ENCODE measurements at places on chromosomes 12 and 14.

DNA sequence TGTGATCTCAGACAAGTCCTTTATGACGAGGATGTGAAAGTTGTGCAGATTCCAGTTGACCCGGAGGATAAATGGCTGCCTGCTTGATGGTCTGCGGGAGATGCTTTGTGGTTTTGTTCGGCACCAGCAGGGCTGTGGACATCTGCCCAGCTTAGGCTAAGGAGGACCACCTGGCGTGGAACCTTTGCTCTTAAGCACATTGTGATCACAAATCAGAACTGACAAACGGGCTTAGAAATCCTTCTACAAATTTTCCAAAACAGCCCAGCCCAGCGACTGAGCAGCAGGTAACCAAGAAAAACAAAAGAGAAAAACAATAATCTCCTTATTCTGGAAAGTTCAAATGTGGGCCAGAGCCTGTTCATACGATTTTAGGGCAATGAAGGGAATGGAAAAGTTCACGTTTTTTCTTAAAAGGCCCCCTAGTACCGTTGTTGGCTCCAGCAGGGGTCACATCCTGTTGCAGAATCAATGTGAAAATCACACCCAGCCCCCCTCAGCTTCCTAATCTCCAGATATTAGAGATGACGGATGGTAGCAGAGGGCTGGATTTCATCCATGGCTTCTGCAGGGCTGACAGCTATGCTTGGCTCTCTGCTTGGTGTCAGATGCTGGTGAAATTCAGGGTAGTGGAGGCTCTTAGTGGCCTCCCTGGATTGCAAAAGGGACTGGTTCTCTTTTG lies 81.1 kb upstream of the RFLNA start:
- DNase-seq = no peak

DNA sequence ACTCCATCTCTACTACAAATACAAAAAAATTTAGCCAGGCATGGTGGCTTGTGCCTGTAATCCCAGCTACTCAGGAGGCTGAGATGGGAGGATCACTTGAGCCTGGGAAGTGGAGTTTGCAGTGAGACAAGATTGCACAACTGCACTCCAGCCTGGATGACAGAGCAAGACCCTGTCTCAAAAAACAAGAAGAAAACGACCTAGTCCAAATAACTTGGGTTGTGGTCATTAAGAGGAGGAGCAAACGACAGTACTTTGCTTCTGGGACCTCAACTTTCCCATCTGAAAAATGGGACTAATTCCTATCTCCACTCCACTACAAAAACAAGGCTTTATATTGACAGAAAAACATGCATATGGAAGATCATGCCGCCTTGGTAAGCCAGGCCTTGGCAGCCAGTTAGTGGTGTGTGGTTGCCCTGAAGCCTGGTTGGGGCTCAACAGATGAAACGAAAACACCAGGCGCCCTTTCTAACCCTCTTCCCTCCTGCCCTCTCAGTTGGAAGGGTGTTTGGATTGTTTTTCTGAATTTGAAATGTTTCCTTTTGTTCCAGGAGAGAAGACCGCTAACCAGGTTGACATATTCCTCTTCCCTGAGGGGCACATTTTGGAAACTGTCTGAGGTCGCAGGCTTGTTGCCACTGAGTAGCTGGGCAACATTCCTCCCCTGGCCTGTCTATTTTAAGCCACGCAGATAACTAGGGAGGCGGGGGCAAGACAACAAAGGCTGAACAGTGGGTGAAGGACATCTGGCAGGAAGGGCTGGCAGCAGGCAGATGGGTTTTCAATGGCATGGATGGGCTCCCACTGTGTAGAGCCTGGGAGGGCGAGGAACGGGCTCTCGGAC lies 13.7 kb upstream of the VPS37B start:
- DNase-seq = no peak

DNA sequence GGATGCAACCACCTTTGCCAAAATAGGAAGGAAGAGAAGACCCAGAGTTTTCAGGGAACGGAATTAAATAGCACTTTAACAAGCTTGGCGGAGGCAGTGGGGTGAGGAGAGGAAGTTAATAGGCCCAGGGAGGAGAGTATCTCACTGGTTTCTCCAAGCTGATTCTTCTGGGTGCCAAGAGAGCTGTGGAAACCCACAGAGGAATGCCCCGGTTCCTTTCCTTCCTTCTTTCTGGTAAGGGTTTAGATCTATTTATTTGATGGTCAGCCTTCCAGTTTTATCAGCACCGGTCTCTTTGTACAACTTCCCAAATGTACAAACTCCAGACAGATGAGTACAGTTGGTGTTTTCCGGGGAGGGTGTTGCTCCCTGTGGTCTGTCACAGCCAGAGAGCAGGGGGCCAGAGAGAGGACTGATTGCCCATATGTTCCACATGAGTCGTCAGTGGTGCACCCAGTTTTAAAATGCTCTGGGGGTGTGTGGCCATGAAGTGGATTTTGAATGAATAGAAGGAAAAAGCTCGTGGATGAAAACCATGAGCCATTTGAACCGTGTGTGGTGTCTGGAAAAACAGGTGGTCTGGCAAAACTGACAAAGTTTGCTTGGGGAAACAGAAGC lies 26.6 kb downstream of the PRKCH start:
- DNase-seq = no peak

- no peak for DNase-seq
Measured at GRCh38 chr12:30482650-30483049, 213.0 kb downstream of the IPO8 start.

DNA sequence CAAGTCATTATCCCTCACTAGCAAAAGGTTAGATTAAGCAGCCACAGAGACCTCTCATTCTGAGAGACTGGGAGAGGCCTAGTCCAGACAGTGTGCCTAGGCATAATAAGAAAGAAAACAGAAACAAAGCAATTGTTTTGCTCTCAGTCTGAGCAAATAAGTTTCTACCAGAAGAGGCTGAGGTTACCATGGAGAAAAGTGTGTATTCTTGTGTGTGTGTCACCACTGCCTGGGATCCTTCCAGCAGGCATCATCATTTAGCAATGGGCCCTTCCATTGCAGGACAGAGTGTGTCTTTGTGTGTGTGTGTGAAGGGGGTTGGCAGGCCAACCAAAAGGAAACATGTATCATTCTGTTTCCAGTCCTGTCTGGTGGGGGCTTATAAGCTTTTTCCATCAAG lies 3.7 kb downstream of the EFS start:
- DNase-seq = no peak

DNA sequence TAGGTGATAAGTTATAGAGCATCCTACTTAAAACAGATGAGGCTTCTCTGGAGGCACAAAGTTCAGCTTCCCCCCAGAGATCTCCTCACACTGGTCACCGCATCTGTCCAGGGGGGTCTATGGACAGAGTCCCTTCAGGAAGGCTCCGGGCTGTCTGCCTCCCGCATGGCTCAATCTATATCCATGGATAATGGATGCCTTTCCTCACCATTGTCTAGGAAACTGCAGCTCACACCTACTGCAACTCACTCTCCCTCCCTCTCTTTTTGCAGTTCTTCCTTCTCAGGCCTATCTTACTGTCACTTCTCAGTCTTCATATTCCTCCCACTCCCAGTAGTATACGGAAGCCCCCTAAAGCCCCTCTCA lies 100.6 kb upstream of the BCL2L14 start:
- DNase-seq = no peak

DNA sequence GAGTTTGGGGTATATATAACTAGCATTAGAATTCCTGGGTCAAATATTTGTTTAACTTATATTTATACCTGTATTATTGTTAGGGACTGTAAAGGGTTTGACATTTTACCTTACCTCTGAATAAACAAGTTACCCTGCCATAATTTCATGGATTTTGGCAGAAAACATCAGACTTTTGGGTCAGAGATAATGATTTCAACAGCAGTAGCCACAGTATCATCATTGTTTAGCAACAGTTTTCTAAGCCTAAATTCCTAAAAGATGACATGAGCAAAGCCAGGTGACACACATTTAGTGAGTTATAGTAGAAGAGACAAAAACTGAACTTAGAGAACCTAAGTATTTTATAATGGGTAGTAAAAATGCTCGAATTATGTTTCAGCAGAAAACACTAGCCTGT lies 954.4 kb downstream of the TRHDE start:
- DNase-seq = no peak
